Mesendoderm (in vitro differentiated cells): ENCODE measurements at places on chromosomes 6 and 20.

- DNase-seq, result peak; percentile 22
Measured at GRCh38 chr20:13995841-13996240, 525 bp downstream of the MACROD2 start.

- no peak for DNase-seq
Measured at GRCh38 chr6:151722342-151722741, 85.1 kb upstream of the ESR1 start.

GRCh38 chr20:49308875-49309274, 31.0 kb upstream of the ZNFX1 start:
- no peak for DNase-seq

GRCh38 chr6:11766043-11766442, 12.6 kb downstream of the ADTRP start:
- DNase-seq, result no peak

DNA sequence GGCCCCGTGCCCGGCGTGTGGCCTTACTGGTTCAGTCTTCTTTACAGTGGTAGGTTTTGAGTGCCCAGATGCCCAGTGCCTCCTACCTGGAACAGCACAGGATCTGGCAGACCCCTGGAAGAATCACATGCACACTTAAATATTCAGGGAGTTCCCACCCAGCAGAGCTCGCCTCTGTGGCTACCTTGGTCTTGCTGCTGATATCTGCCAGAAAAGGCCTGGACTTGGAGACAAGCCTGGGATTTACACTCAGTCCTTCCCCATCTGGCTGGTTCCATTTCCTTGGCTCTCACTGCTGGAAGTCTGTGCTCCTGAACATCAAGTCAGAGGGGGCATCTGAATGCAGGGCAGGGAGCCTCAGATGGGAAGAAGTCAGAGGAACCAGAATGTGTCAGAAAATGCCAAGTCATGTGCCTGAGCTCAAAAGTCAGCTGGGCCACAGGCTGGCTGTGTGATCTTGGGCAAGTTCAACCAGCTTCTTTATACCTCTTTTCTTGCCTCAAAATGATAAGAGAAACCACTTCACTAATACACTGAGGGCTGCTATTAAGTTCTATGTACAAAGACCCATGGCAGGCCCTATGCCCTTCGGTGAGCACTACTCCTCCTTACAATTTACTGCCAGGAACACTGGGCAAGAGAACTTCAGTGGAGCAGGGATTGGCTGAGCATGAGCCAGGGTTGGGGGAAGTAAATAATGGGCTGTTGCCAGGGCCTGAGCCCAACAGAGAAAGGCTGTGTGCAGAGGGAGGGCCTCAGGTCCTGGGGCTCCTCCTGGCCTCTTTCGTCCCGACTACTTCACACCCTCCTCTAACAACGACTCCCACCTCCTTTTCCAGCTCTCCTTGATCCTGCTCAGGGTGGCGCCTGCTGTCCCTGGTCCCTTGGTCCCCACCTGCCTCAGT, 158.1 kb upstream of the PROKR2 start:
- no peak for DNase-seq

DNA sequence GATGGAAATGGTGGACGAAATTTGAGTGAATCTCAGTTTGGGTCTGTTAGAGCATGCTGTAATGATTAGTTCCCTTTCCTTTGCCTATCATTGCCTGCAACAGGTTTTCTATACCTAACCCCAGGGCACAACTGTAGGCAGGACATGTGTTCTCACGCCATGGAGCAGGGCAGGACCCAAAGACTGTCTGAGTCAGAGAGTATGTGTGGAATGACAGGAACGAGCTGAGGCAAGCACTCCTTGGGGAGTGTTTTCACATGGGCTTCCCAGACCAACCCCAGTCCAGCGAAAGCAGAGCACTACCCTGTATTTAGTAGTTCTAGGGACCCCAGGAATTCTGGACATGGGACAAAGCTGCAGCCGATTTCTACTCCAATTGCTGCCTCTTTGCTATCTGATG, 234.2 kb downstream of the HACE1 start:
- peak; percentile 87 for DNase-seq

DNA sequence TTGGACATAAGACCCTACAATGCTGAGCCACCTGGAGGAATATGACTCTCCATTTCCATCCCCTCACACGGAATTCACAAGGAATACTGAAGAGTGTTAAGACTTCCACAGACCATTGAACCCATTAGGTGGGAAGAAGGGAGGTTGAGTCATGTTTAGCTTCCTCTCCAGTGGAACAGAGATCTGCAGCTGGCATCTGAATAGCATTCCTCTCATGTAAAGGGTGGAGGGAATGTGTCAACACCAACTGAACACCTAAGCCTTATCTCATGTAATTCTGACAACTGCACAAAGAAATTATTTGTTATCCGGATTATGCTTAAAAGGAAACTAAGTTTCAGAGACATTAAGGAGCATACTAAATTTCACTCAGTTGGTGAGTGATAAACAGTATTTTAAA, 705.9 kb downstream of the MAFB start:
- no peak for DNase-seq

DNA sequence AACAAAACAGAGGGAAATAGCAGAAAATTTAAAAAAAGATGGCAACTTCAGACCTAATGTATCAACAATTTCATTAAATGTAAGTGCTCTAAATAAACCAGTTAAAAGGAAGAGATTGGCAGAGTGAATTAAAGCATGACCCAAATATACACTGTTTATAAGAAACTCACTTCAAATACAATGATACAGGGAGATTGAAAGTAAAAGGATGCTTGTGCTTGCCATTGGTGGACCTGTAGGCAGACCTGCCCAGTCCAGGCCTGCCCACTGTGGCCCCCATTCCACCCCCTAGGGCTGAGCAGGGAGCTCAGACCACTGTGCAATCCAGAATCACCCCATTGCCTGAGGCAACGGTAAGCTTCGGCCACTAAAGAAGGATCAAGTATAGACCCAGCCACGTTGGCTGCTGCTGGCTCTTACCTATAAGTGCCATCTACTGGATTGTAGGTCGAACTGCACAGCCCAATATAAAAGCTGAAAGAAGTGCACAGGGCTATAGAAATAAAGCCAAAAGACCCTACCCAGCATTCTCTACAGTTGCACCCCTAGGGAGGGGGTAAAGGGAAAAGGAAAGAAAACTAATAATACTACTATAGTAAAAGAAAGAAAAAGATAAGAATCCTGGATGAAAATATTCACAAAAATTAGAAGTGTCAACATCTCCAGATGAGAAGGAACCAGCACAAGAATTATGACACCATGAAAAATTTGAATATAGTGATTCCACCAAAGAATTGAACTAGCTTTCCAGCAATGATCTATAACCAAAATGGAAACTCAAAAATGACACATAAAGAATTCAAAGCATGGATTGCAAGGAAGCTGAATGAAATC, 36.1 kb downstream of the PSMB1 start:
- peak; percentile 89 for DNase-seq

DNA sequence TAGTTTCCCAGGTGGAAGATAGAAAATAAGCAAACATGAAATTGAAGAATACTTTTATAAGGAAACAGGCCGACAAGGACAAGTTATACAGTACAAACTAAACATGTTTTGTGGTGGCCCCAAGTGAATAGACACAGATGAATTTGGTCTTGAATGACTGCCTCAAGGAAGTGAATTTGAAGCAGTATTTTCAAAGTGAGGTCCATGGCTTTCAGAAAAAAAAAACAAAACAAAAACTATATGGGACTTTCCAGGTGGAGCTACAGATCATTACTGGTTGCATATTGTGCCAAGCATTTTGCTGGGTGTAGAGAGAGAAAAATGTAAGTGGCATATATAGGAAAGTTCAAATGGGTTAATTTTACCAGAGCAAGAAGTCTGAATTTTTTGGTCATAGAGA, 68.8 kb downstream of the CYB5R4 start:
- DNase-seq, result no peak

- no peak for DNase-seq
Measured at GRCh38 chr20:52193133-52193532, 1.6 kb upstream of the ZFP64 start.

GRCh38 chr6:110511401-110511800, 35.0 kb upstream of the SLC22A16 start:
- DNase-seq, result peak; percentile 99

- peak; percentile 73 for DNase-seq
Measured at GRCh38 chr20:40741507-40742106, 52.6 kb upstream of the MAFB start.

GRCh38 chr6:145427232-145427631, 308.1 kb downstream of the EPM2A start:
- peak; percentile 83 for DNase-seq

DNA sequence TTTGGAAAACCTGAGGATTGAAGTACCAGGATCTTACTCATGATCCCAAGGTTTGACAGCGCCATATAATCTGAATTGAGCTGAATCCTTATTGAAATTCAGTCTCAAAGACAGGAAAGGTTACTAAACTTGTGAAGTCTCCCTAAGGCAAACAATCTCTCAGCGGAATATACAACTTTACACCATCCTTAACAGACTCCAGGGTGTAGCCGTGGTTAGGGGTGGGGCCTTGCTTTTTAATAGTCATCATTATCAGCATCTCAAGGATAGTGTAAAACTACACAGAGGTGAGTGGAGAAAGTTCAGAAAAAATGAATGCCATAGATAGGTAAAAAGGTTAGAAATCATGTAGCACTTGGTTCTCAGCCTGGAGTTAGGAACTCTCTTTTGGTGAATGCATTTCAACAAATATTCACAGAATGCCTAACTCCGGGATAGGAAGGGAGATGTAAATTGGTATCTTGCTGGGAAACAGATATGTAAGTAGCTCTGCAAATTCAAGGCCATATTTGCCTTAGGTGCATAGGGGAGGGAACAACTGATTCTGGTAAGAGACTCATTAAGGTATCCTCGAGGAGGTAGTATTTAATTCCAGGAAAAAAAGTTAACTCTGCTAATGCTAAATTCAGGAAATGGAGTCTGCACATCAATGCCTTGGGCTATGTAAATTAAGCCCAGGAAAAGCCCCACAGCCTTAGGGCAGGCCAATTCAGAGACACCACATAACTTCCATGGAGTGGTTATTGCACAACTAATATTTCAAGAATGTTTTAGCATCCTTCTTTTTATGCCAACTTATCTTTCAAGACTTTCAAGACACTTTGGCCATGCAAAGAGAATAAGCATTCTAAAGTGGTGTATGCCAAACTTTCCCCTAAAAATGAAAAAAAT, 61.6 kb downstream of the SNAP25 start:
- peak; percentile 87 for DNase-seq

DNA sequence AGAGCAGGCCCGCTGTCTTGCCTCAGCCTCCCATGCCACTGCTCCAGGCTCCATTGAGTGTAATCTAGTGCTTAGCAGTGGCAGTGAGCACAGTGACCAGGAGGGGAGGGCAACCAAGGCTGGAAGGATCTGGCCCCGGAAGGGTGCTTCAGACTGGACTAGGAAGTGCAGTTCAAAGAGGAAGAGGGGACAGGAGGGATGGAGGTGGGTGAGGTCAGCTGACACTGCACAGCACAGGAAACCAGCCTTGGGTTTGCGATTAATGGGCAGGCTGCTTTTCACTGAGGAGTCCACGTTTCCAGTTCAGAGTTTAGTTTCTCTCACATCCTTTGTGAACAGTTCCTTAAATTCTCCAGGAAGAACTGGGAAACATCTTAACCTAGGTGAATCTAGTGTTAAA, 46.9 kb downstream of the CDS2 start:
- no peak for DNase-seq

DNA sequence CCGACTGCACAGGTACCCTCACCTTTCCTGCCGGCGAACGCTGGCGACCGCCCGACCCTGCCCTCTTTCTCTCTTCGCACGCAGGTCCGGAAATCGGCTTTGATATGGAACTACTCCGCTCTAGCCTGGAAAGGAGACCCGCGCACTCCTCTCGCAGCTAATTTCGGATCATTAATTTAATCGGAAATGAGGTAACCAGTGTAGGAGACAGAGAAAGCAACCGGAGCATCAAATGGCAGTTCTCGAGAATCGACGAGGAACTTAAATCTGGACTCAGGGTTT, 949 bp upstream of the ATXN1 start:
- peak; percentile 57 for DNase-seq

DNA sequence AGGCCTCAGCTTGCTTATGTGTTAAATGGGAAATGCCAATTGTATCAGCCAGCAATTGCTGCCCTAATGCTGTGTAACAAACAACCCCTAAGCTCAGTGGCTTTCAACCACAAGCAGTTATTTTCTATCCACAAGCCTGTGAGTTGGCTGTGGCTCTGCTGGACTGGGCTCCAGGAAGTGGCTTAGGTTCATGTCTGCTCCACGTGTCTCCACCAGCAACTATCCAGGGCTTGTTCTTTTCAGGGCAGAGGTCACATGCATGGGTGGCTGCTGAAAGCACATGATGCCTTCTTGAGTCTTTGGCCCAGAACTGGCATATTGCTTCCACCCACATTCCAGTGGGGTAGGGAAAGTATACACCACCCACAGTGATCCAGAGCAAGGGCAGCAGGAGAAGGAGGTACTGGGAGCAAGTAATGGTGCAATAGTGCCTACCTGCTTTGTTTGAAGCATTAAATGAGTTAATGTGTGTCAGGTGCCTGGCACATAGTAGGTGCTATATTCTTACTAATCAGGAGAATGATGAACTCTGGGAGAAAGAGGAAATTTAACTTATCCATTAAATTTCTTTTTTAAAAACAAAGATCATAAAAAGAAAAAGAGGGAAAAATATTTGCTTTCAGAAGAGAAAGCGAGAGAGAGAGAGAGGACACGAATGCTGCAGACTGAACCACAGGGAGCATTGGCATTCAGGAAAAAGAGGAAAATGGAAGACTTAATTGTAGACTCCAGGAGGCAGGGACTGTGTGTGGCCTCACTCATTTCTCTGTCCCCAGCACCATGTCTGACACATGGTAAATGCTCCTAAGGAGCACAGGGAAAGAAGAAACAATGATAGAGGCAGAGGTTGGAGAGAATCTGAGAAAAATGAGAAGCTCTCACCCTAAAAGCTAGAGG, 25.2 kb upstream of the RNF24 start:
- DNase-seq, result no peak

DNA sequence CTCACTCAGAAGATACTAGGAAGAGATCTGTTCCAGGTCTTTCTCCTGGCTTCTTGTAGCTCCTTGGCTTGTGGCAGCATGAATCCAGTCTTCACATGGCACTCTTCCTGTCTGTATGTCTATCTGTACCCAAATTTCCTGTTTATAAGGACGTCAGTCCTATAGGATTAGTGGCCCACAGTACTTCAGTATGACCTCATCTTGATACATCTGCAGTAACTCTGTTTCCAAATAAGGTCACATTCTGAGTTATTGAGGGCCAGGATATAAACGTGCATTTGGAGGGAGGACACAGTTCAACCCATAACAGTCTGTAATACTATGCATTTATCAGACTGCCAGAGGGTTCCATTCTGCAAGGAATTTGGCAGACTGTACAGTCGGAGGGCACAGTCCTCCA, 57.6 kb upstream of the DYNLRB1 start:
- no peak for DNase-seq
